ENCODE measurements at places on chromosomes 1 and 21.
A peak's percentile ranks its signal among the peaks of the same experiment; 100 is the strongest.

DNA sequence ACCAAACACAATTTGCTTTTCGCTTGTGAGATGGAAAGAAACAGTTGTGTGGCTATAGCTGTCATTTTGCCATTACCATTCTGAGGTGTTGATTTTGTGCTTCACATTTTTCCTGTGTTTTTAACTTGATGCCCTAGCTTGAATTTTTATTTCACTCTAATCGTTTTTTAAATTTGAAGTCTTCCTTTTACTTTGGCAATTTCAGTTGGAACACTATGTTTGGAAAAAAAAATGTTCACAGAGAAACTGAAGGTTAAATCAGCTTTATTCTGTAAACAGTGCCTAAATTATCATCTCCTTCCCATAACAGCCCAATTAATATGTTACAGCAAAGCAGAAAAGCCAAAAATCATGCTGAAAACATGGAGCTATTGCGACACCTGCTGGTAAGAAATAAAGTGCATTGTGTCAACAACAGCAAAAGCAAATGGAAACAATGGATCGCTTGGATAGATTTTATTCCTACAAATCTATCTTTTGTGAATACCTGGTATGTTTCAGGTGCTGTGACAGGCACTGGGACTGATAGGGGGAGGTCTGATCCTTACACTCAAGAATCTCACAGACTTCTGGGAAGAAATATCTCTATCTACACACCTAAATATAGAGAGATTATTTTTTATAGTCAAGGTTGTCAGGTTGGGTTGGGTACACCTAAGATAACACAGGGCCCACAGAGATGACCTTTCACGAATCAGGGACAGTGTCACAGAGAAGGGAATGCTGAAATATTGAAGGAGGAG, 16.2 kb upstream of the ERICH3 start:
- DNase-seq, result peak; percentile 63

- DNase-seq, result peak; percentile 78
Measured at GRCh38 chr1:153849487-153850185, 73.1 kb downstream of the GATAD2B start.

GRCh38 chr1:12615159-12615864, 2.7 kb downstream of the DHRS3 start:
- DNase-seq, result no peak

- DNase-seq, result peak; percentile 54
Measured at GRCh38 chr1:156860113-156860627, 495 bp upstream of the NTRK1 start.

DNA sequence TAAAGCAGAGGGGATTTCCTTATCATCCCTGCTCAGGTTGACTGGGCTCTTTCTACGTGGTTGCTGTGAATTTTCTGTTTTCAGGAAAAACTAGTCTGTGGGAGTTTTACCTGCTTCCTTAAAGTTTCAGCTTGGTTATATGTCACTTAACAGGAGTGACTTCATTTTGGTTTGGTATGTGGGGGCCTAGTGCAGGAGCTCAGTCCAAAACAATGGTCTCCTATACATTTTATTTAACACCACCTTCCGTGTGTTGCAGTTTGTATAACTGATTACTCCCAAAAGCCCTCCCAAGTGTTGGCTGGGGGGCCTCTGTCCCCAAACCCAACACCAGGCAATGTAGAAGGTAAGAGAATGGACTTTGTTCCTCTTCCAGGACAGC, 5.3 kb downstream of the IL23R start:
- DNase-seq, result no peak

- DNase-seq, result no peak
Measured at GRCh38 chr1:54323921-54324250, 82.3 kb downstream of the SSBP3 start.

DNA sequence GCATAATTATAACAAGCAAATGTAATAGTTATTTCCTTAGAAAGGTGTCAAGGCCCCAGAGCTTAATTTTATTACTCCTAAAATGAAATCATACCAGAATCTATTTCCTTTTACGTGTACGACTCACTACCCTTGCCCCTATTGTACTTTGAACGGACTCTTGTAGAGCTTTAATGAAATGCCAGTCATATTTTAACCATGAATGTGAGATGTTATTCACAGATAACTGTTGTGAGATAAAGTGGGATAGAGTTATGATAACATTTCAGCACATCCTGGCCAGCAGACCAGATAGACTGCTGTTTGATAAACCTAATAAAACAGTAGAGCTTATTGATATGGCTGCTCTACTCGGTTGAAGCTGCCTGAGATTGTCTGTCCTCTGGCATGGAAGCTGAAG, 500.8 kb upstream of the PBX1 start:
- DNase-seq, result no peak

DNA sequence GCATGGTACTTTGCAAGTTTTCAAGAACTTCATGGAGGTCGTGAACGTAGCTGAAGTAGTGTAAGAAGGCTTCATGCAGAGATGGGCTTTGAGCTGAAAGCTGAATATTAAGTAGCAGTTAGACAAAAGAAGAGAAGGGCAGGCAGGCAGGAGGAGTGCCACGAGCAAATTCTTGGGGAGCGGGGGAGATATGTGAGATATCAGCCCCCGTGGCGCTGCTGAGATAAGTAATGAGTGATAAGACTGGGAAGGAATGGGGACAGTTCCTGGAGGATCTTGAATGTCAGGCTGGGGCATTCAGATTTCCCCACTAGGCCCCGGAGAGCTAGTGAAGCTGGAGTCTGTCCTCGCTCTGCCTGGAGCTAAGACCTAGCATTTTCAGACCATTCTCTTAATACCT, 27.9 kb upstream of the KIRREL1 start:
- no peak for DNase-seq

DNA sequence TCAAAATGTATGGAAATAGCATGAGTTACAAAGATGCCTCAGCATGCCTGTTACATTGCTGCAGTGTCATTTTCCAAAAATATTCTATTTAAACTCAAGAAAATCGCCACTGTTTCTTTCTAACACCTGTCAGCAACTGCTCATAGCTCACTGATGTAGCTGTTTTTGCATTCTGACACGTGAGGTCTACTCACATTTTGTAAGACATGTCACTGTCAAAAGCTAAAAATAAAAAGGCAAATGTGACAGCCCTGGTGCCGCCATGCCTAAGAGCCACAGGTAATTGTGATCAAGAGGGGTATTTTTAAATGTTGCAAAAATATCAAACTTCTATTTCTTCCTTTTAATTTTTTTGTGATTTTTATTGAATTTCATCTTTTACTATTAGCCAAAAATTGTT, 556.2 kb upstream of the TMPRSS15 start:
- DNase-seq, result no peak

GRCh38 chr1:19395678-19396192, 83.6 kb downstream of the SLC66A1 start:
- DNase-seq, result no peak

DNA sequence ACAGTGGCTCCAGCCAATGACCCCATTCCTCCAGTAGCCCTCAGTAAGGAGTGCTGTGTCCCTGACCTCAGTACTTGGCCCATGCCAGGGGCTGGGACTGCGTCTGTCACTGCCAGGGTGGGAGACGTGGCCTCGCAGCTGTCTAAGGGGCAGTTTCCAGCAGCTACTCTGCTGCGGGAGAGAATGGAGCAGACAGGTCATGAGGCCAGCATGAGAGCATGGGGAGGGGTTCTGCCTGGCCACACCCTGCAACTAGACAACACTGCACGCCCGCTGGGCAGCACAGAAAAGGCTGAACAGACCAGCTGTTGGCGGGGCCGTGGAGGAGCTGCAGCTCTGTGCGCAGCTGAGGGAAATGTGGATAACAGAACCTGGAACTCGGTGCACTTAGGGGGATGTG, 91.6 kb upstream of the COL6A1 start:
- DNase-seq, result no peak

GRCh38 chr1:245054105-245054504, 100.7 kb upstream of the KIF26B start:
- no peak for DNase-seq

DNA sequence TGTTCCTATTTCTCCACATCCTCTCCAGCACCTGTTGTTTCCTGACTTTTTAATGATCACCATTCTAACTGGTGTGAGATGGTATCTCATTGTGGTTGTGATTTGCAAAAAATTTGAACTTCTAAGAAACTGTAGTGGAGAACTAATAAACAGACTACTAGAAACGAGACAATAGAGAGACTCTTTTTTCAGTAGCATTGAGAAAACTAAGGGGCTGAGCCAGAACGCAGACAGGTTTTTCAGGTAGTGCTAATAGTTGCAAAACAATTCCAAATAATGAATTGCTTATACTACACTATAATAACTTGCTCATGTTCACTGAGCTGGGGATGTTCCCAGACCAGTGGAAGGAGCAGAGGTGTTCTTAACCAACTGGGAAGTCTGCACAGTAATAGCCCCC, 98.8 kb upstream of the DPH5 start:
- no peak for DNase-seq

DNA sequence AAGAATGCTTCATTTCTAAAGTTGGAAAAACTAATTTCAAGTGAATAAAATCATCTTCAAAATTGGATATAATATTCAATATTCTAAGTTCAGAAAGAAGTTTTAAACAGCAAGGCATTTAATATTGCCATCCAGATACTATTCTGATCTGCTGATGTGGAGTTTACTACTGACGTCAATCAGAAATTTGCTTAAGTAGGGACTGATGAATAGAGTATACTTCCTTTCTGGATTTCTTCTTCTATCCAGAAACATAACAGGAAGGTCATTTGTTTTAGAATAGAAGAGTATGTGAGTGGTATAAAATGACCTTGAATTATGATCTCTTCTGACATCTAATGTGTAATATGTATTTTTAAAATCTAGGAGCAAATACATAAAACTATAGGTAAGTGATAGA, 308.1 kb upstream of the ADGRL2 start:
- DNase-seq, result no peak

DNA sequence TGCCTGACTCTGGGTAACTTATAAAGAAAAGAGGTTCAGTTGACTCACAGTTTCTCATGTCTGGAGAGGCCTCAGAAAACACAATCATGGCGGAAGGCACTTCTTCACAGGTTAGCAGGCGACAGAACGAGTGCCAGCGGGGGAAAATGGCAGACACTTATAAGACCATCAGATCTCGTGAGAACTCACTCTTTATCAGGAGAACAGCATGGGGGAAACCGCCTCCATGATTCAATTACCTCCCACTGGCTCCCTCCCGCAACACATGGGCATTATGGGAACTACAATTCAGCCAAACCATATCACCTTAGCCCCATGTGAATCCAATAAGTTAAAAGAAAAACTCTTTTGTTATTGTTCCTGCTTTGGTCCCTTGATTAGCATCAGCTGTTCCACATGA, 725.2 kb downstream of the LRRIQ3 start:
- DNase-seq, result no peak

- no peak for DNase-seq
Measured at GRCh38 chr1:187275985-187276575, 447.3 kb downstream of the PLA2G4A start.

DNA sequence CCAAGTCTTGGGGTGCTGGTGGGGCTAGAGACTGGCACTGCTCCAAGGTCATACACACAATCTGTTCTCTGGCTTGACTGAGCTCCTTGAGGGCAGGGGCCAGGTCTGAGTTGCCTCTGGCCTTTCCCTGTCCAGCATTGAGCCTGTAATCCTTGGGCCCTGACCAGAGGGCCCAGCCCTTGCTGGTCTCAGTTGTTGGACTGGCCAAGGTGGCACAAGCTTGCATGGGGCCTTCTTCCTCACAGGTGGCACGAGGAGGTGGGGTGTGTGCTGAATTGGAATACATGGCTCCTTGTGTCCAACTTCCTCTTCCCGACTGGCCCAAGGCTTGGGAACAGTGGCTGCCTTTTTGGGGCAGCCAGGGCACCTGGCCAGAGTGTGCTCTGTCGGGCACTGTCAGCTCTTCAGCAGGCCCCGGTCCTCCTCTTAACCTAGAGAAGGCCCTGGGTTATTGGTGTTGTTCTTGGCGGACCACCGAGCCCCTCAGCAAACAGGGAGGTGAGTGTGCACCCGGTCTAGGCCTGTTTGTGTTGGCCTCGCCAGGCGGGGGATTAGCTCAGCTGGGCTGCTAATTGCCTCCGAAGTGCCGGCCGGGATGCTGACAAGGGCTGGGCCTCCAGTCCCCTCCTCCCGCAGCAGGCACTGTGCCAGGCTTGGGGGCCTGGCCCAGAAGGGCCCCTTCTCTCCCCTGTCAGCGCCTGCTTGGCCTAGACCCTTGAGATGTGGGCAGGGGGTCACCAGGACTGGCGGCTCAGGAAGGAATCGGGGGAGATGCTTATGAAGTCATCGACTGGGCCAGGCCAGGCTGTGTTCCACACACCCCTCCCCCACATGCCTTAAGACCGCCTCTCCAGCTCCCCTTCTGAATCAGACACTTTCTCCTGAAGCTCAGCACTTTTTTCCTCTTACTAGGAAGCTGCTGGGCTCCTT, 28.5 kb downstream of the WNT4 start:
- no peak for DNase-seq

GRCh38 chr1:109881906-109882287, 28.8 kb upstream of the CSF1 start:
- no peak for DNase-seq

- DNase-seq, result no peak
Measured at GRCh38 chr1:245580651-245581050, 425.9 kb downstream of the KIF26B start.

DNA sequence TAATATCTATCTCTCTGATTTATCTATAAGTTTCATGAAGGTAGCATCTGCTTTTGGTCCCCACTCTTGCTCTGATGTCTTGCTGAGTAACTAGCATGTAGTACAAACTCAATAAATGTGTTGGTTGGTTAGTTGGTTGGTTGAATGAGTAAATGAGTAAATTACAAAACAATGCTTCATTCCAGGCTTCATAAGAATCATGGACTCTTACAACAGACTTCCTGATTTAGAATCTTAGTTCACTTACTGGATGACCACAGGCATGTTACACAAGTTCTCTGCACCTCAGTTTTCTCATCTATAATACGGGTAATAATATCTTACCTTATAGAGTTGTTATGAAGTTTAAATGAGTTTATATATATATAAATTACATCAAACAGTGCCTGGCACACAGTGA, 98.6 kb downstream of the ZNF281 start:
- no peak for DNase-seq

GRCh38 chr1:89837036-89837481, 16.2 kb downstream of the LRRC8D start:
- no peak for DNase-seq

GRCh38 chr1:12159816-12160215, 7.0 kb upstream of the TNFRSF1B start:
- no peak for DNase-seq

DNA sequence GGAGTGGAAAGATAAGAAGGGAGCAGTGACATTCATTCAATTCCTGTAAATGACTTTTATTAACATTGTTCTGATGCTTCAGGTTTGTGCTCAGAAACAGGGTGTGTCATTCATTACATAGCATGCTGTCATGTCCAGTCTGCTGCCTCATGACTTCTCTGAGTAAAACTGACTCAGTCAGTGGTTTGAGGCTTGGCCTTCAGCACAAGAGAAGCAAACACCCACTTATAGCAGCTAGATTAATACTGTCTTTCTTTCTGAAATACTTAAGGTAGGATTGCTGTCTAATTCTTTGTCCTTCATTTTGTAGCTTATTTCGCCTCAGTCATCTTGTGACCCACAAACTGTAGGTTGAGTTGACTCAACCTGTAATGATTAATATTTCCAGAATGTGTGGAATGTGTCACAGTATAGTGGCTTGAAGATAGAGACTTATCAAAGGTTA, 32.9 kb downstream of the RASAL2 start:
- DNase-seq, result no peak

- no peak for DNase-seq
Measured at GRCh38 chr1:2789164-2789985, 12.1 kb downstream of the TTC34 start.

All from MM.1S (cell line).